Stimulated activated CD8-positive, alpha-beta memory T cell treated with anti-CD3 and anti-CD28 coated beads, Interleukin-7, amount 100 ng/mL, for 24 hours (primary cell): ENCODE measurements at places on chromosomes 13 and 19.

DNA sequence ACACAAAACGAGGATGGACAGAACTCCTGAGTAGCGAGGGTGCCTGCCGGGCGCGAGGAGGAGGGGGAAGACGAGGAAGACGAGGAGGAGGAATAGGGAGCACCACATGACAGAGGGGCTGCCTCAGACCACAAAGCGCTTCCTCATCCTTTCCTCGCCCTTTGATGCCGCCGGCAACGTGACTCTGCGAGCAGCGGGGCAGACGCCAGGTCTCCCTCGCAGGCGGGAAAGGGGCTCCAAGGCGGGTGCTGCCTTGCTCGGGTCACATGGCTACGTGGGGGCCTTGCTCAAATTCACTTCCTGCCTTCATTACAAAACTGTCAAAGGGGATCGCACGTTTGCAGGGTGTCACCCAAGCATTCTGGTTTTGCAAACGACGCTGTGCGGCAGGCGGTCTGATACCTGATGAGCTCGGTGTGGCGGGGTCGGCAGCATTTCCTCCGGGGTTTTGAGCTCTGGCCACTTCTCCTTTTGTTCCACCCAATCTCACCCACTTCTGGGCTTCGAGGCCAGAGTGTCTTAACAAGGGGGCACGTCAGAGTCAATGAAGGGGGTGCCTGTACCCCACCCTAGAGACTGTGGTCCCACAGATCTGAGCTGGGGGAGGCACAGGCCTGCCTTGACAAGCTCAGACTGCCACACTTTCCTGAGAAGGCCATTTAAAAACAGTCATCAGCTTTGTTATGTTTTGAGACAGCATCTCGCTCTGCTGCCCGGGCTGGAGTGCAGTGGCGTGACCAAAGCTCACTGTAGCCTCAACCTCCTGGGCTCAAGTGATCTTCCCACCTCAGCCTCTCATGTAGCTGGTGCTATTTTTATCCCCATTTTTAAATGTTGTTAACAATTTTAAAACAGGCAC is 14.9 kb downstream of the MAP2K2 start:
- no peak for DNase-seq

- no peak for DNase-seq
These were observed 58.9 kb upstream of the GJB6 start for GRCh38 chr13:20291037-20291436.

DNA sequence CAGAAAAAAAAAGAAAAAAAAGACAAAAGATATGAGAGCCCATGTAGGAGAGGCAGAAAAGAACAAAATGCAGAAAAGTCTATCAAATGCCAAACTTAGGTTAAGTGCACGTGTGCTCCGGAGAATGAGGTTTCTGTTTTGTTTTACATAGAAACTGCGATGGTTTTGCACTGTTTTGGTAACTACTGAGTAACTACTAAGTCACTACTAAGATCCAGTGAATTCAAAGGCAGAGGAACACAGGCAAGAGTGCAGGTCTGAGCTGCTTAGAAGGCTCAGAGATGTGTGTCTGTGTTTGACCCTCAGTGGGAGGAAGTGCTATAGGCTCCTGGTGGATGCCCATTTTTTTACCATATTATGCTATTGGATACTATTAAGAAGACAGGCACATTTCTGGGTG is 299.3 kb downstream of the NDFIP2 start:
- DNase-seq = no peak

GRCh38 chr19:49924004-49924880 is 4.8 kb upstream of the ATF5 start:
- DNase-seq = no peak

GRCh38 chr13:99555149-99555548 is 53.9 kb downstream of the TM9SF2 start:
- DNase-seq = no peak

DNA sequence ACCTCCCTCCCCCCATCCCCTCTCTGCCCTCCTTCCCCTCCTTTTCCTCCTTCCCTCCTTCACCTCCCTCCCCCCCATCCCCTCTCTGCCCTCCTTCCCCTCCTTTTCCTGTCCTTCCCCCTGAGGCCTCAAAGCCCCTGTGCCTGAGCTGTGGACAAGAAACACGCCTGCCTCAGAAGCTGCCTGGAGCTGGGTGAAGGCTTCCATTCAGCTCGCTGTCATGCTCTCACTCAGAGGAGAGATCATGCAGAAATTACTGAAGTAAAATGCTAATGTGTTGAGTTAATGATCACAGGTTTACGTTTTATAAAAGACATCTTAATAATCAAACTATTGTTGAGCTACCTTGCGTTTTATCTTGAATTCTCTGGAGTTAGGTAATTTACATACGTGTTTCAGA is 114.5 kb downstream of the ATP11A start:
- no peak for DNase-seq

- DNase-seq = peak; percentile 62
These were observed 5.7 kb downstream of the JAK3 start for GRCh38 chr19:17841810-17842662.

DNA sequence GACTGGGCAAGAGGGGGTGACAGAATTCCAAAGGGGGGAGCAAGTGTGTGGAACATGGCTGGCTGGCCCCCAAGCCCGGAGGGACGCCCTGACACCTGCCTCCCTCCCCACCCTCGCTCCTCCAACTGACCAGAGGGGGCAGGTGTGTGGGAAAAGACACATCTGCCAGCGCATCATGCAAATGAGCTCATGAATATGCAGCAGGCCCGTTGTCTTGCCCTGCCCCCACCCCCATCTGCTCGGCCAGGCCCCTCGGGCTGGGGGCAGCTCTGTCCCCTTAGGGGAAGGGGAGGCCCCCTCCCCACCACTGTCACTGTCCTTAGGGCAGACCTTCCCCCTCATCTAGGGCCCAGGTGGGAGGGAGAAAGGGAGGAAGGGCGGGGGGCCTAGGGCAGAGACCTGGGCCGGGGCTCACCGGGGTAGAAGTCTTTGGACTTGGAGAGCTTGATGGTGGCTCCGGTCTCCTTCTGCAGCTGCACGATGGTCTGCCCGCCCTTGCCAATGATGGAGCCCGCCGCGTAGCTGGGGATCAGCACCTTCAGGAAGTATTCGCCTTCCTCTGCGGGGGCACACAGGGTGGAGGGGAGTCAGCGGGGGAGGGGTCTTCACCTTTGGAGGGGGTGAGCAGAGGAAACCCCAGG is 12.9 kb downstream of the NOVA2 start:
- no peak for DNase-seq

- no peak for DNase-seq
These were observed 727.6 kb upstream of the ARGLU1 start for GRCh38 chr13:107295416-107296140.

GRCh38 chr13:31274390-31274789 is 74.6 kb downstream of the B3GLCT start:
- no peak for DNase-seq

GRCh38 chr13:102017248-102017647 is 384.6 kb downstream of the FGF14 start:
- no peak for DNase-seq

DNA sequence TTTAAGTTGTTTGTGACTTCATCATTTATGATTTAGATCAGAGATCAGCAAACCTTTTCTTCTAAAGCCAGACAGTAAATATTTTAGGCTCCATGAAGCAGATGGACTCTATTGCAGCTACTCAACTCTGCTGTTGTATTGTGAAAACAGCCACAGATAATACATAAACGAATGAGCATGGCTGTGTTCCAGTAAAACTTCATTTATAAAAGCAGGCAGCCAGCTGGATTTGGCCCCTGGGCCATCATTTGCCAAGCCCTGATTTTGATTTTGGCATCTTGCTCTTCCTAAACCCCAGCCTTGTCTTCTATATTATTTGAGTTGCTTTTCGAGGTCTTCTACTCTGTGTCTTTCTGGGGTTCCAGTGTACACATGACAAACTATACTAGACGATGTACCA is 41.3 kb downstream of the RNASEH2B start:
- no peak for DNase-seq

DNA sequence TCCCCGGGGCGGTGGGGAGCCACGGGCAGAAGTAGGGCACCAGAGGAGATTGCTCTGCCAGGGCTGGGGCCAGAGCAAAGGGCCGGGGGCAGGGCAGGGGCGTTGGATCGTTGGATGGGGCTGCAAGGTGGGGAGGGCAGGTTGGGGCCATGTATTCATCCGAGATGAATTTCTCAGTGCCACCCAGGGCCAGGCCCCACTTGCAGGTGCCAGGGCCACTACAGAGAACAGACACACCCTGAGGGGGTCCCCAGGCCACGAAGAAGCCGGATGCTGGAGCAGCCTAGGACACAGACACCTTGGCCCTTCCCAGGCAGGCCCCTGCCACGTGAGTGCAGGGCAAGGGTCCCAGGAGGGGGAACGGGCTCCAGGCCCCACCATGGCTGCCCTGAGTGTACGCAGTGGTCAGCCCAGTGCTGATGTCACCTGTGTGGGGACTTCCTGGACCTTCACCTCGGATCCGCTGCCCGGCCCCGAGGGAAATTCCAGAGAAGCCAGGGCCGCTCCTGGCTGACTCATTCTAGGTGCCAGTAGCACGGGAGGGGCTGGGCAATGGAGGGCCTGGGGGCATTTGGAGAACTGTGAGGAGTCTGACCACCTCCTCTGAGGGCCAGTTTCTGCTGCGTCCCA is 9.6 kb upstream of the SBNO2 start:
- no peak for DNase-seq

- no peak for DNase-seq
These were observed 711 bp downstream of the FUT2 start for GRCh38 chr19:48696353-48697010.

DNA sequence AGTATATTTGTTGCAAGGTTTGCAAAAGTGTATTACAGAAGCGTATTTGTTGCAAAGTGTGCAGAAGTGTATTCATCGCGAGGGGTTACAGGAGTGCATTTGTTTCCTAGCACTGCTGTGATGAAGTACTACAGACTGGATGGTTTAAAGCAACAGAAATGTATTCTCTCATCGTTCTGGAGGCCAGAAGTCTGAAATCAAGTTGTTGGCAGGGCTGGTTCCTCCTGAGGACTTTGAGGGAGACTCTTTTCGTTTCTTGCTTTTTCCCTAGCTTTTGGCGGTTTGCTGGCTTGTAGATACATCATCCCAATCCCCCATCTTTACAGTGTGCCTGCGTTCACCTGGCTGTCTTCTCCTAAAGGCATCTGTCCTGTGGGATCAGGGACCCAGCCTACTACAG is 127.9 kb upstream of the USP29 start:
- no peak for DNase-seq

GRCh38 chr19:58581227-58582141 is 8.3 kb upstream of the MZF1 start:
- peak; percentile 88 for DNase-seq

GRCh38 chr13:66328476-66328875 is 901.7 kb downstream of the PCDH9 start:
- DNase-seq = no peak

DNA sequence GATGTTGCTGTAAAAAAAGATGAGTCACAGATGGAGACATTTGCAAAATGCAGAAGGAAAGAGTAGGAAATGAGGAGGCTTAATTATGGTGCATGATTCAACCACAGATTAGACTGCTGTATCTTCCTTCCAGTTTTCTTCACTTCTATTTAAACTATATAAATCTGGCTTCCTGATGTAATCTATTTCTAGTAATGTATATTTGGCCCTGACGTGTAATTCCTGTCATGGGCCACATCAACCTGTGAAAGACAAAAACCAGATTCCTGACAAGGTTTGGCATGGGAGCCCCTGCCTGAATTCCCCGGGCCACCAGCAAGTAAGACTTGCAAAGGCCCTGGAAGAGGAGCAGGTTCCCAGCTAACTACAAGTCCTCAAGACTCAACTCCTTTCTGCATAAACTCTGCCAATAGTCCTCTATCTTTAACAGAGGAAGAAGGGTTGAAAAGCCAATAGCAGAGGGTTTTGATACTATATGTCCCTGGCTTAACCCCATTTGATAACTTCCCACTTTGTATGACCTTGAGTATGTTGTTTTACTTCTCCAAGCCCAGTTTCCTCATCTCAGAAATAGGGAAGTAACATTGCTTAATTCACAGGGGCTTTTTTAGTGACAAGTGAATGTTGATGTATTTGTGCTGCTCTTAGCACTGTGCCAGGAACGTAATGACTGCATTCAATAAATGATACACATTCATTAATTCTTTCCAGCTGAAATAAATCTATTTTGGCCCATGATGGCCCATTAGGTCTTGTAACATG is 172.7 kb downstream of the SPRY2 start:
- DNase-seq = no peak

DNA sequence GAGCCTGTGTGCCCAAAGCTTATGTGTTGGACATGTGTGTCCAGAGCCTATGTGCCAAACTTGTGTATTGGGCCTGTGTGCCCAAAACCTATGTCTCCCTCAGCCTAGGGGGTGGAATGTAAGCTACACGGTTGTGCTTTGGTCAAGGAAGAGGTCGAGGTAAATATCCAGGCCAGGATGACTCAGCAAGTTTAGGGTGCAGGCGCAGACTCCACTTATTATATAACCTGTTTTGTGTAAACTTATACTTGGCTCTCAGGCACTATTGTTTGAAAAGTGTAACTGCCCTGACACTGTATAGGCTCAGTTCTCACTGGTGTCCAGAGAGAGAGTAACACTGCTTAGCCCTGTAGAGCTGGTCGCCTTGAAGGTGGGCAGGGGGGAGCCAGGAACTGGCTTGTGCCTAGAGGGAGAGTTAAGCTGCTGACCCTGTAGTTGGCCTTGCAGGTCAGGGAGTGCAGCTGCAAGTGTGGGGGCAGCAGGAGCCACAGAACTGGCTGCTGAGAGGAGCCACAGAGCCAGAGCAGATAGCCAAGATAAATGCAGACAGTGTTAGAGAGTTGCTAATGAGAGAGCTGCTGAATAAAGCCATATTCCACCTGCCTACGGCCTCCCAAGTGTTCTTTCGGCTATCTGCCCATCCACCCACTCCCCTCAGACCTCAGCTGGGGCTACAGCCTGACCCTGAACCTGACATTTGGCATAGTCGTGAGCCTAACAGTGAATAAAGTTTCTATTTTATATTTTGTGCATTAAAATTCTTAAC is 517.2 kb upstream of the SLITRK1 start:
- no peak for DNase-seq

GRCh38 chr19:6226012-6226411 is 53.8 kb downstream of the MLLT1 start:
- DNase-seq = no peak

DNA sequence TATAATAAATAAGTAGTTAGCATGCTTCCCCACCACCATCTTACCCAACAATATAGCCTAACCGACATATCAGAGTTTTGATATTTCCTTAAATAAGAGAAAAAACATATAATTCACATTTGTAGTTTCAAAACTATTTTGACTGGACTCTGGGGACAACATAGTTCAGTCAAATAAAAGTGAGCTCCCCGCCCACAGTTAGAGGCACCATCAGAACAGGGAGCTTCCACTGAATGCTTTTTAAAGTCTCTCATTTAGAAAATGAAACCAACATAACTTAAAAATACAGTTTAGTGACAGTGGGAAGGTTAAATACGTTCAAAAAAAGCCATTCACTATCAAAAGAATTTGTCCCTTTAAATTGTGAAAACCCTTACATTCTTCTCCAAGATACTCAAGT is 92.8 kb downstream of the EPSTI1 start:
- no peak for DNase-seq
